ENCODE measurements at places on chromosomes 16 and 17.

GRCh38 chr17:73342541-73343167, 30.9 kb upstream of the CDC42EP4 start:
- no peak for DNase-seq

DNA sequence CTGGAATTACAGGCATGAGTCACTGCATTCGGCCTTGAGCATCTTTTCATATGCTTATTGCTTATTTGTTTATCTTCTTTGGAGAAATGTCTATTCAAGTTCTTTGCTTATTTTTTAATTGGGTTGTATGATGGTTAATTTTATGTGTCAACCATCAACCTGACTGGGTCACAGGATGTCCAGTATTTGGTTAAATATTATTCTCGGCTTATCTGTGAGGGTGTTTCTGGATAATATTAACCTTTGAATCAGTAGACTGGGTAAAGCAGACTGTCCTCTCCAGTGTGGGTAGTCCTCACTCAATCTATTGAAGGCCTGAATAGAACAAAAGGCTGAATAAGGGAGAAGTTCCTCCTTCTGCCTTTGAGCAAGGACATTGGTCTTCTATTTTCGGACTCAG, 142.0 kb downstream of the SSH2 start:
- DNase-seq: no peak

DNA sequence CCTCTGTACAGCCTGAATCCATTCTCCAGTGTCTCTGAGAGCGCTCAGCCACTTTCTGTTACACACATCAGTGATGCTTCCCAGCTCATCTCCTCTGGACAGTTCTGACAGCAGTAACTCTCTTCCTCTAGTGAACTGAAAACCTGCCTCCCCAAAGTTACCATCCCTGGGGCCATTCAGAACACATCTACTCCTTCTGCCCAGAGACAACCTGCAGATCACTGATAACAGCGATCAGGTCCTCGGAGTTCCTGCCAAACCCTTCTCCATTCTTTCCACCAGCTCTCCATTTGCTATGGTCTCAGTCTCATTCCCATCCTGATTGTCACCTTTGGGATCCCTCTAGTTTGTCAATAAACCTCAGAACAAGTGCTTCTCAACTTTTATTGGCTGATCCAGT, 7.3 kb downstream of the ZZEF1 start:
- DNase-seq: no peak

DNA sequence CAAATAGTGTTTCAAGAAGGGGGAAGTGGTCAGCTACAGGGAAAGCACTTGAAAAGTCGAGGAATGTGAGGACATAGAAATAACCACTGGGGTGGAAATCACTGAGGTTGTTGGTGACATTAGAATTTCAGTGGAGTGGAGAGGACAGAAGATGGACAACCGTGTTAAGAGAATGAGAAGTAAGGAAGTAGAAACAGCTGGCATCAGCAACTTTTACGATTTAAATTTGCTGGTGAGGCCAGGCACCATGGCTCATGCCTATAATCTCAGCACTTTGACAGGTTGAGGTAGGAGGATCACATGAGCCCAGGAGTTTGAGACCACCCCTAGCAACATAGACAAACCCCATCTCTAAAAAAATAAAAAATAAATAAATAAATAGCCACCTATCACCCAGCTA, 83.2 kb upstream of the PSMD7 start:
- DNase-seq: no peak

GRCh38 chr17:77457572-77458201, 316.9 kb downstream of the SEC14L1 start:
- no peak for DNase-seq

DNA sequence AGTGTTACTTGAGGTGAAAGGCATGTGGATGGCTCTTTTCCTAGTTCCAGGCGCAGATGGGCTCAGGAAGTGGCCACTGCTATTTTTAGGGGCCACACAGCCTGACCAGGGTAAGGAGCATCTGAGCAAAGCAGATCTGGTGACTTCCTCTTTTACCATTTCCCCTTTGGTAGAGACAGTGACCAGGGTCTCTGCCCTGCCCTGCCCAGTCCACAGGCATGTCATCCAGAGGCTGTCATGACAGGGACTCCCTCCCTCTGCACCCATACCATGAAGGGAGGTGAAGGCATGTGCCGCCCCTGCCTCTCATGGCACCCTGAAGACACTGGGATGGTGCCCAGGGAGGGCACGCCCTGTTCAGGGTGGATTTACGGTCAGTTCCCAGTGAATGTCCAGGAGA, 2.2 kb downstream of the PLA2G15 start:
- DNase-seq: no peak

GRCh38 chr16:81499576-81500380, 55.2 kb downstream of the CMIP start:
- no peak for DNase-seq

DNA sequence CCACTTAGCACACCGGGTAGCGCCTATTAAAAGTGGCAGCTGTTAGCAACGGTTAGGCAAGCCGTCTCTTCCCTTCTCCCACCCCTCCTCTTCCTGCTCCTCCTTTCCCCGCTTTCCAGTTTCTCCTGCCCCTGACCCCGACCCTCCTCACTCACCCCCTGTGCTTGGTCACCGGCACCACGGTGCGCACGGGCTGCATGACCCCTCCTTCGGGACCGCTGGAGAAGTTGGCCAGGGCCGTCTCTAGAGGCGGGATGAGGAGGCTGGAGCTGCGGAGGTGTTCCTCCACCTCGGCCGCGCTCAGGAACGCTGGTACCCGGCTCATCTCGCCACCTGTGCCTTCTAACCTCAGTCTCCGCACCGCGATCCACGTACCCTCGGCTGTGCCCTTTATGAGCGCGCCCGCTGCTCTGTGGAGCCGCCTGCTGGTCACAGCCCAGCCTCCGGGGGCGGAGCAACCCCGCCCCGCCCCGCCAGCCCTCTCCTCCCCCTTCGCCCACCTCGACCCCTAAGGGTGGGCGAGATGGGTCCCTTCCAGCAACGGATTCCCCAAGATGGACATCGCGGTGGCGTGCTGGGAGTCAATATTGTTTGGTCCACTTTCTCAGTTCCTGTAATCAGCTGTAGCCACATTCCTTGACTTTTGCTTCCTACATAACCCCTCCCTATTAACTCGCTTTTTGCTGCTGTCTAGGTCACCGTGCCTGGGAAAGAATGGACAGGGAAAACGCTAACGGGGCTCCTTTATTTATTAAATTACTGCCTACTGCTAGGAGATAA, at the start of gene CRYM:
Gene CRYM, minus strand, starts transcription at position 364 of the 780 bp plus-strand sequence. Its CDS starts 39 bp downstream, at position 325.
- DNase-seq: no peak

DNA sequence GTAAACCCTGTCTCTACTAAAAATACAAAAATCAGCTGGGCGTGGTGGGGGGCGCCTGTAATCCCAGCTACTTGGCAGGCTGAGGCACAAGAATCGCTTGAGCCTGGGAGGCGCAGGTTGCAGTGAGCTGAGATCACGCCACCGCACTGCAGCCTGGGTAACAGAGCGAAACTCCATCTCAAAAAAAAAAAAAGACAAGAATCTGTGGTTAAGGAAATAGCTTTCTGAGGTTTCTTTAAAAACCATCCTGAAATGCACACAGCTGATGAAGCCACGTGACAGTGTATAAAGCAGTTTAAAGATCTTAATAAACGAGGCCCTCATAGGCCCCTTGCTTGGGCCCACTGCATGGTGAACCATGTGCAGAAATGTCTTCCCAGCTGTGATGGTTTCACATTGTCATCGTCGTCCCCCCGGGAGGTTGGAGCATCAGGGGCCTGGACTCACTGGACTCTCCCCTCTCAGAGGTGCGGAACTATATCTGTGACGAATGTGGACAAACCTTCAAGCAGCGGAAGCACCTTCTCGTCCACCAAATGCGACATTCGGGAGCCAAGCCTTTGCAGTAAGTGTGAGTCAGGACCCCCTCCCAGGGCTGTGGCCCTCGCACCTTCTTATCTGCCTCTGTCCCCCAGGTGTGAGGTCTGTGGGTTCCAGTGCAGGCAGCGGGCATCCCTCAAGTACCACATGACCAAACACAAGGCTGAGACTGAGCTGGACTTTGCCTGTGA, 16.2 kb downstream of the ZNF276 start:
- no peak for DNase-seq

GRCh38 chr17:68641276-68642117, 40.3 kb upstream of the FAM20A start:
- no peak for DNase-seq
